ENCODE measurements at places on chromosomes 12 and 14.

DNA sequence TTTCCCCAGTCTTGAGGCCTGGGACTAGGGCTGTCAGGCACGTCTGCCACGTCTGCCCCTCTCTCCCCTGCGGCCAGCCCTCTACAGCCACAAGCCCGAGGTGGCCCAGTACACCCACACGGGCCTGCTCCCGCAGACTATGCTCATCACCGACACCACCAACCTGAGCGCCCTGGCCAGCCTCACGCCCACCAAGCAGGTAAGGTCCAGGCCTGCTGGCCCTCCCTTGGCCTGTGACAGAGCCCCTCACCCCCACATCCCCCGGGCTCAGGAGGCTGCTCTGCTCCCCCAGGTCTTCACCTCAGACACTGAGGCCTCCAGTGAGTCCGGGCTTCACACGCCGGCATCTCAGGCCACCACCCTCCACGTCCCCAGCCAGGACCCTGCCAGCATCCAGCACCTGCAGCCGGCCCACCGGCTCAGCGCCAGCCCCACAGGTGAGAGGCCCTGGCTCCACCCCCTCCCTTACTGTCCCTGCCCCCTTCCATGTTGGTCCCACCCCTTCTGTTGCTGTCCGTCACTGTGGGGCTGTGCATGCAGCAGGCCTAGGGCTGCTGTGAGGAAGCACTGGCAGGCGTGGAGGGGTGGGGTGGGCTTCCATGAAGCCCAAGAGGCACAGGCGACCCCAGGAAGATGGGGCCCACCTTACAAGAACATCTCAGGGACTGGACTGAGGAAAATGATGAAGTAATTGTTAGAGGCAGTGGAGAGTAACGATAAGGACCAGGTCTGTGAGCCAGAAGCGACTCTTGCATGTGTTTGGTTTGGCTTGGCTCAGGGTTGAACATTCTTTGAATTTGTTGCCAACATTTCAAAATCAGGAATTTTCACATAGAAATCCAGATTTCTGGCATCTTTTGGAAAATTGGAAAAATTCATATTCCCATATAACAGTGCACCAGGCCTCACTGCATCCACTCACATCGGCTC is 16.8 kb downstream of the C12orf43 start:
- DNase-seq, result no peak

GRCh38 chr12:71371122-71371521 is 68.5 kb upstream of the LGR5 start:
- no peak for DNase-seq

DNA sequence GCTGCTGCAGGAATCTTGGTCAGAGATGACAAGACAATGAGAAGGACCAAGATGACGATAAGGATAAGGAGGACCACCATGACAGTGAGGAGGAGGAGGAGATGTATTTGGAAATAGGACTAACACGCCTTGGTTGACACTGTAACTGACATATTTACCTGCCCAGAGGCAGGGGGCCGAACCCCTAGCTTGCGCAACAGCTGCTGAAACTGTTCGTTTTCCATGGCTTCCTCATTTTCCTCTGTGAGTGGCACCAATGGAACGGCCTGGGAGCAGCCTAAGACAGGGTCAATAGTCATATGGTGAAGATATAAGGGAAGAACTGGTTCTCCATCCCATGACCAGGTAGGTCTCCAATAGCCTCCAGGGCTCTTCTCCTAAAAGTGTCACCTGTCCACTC is 28.8 kb downstream of the TIMELESS start:
- DNase-seq, result no peak

DNA sequence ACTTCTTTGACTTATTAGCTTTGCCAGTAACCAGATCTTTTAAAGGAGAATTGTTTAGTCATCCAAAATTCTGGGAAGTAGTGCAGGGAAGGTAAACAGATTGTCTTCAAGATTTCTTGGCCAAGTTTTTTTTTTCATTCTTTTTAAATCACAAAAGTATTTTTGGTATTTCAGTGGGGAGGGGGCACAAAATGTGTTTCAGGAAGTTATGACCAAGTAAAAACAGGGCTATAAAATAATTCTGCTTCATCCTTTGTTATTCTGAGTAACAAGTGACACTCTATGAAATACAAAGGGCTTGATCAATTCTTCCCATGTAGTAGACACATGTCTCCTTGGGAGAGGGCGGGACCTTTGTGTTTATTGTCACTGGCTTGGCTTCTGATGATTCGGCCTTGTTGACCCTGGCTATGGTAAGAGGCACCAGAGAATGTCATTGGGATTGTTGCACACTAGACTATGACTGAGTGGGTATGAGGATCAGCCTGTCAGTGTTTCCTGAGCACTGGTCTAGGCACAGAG is 55.4 kb downstream of the SUSD6 start:
- no peak for DNase-seq
